ENCODE measurements at places on chromosomes 12 and 14.

GRCh38 chr12:107917912-107918800 lies 143.7 kb downstream of the ASCL4 start:
- DNase-seq: no peak

- DNase-seq: no peak
These were observed 757.7 kb upstream of the TMEM132C start for GRCh38 chr12:127509066-127509778.

- no peak for DNase-seq
These were observed 832 bp upstream of the SYT1 start for GRCh38 chr12:78863482-78864402.

- DNase-seq: no peak
These were observed 11.8 kb downstream of the P2RX7 start for GRCh38 chr12:121144416-121144914.

DNA sequence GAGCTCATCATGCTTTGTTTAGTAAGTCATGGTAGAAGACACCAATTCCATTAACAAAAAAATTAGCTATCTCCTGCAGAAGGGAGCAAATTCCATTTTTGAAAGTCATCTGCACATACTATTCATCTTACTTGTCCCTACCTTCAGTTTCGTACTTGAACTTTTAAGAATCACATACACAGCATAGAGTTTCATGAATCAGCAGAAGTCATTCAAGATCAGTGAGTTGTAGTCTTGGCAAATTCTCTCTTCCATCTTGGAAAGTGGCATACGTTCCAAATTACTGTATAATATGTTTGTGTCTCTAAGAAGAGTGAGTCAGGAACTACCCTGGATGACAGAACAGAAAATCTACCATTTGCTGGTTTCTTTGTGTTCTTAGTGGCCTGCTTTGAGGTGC lies 14.1 kb downstream of the VRK1 start:
- DNase-seq: no peak

DNA sequence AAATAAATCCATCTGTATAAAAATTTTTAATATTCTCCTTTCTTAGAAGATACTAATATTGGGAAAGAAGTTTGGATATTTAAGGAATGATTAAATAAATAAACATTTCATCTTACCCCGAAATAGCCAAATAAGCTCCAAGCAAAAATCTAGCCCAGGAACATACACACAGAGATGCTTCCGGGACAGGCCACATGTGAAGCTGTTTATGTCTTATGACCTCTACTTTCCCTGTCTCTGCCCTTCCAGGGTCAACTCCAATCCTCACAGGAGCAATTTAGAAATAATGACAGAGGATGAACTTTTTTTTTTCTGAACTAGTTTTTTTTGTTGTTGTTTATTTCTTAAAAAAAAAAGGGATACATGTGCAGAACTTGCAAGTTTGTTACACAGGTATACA lies 89.4 kb downstream of the BTG1 start:
- no peak for DNase-seq

DNA sequence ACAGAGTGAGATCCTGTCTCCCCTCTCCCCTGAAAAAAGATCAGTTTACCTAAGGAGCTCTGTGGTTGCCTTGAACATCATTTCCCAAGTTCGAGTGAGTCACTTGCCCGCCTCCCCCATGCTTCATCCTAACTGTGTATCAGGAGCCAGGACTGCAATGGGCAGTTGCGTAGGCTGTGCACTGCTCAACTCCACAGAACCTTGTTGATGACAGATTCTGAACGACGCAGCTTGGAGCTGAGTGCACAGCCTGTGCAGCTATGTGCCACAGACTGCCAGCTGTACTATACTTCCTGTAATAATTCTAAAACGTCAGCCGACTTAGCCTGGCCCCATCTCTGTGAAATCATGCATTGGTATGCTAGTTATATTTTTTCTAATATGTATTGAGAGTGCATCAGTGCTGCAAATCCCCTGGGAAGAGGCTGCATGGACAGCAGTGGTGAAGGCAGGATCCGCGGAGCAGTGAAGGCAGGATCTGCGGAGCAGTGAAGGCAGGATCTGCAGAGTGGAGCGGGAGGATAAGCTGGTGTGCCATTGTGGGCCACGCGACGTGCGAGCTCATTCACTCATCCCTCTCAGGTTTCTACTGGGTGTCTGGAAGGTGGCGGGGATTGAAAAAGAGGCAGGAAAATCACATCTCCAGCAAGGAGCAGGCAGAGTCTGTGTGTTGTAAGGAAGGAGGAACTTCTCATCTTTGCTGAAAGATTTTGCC lies 80.8 kb downstream of the GALNT9 start:
- no peak for DNase-seq

GRCh38 chr12:7948589-7949260 lies 12.7 kb upstream of the SLC2A3 start:
- DNase-seq: no peak

DNA sequence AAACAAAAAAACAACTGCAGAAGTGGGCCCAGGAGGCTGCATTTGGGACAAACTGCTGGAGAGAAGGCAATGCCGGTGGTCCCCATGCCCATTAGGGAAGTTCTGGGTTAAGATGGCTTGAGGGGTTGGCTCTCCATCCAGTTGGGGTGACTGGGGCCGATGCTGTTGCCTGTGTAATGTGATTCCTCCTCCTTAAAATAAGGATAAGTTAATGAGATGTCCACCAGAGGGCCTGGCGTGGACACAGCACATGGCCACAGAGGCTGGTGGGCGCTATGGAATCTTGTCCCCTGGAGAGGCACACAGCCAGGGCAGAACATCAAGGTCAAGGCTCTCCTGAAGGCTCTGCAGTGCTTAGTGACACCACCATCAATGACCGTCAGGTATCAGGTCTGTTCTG lies 1.0 kb upstream of the TESC start:
- DNase-seq: no peak

DNA sequence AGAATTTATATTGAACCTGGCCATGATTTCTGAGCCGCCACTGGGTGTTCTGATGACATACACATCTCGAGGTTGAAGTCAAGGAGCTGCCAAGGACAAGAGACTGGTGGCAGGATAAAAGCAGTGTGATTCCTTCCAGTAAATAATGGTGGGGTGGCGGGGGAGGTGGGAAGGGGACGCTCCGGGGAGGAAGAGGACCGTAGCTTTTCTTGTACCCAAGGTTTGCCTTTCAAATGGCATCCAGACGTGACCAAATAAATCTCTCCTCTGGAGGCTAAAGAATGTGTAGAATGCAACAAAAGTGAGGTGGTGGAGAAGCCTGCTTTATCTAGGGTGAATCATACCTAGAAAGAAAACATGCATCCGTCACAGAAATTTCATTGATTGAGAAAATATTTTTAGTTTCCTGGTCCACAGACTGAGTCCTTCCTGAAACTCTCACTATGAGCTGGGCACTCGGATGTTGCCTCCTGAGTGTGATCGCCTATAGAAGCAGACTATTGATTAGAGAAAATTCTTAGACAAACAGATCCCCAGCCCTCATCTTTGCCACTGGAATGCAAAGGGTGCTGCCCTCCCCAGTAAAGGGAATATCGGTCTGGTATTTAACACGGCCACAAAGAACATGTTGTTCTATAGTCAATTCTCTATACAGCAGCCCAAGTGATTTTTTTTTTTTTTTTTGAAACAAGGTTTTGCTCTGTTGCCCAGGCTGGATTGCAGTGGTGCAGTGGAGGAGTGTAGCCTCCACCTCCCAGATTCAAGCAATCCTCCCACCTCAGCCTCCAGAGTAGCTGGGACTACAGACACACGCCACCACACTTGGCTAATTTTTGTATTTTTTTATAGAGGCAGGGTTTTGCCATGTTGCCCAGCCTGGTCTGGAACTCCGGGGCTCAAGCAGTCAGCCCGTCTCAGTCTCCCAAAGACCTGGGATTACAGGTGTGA lies 112.1 kb downstream of the DPF3 start:
- DNase-seq: no peak

GRCh38 chr12:127531542-127531941 lies 735.4 kb upstream of the TMEM132C start:
- DNase-seq: no peak

GRCh38 chr12:97267594-97268202 lies 194.9 kb upstream of the RMST start:
- no peak for DNase-seq

- DNase-seq: no peak
These were observed 48.2 kb downstream of the DPF3 start for GRCh38 chr14:72845683-72846082.
